ENCODE measurements at places on chromosomes 4 and X. TPM values are rescaled to one million over a fixed set of nuclear protein-coding genes. Genes with fewer than 3 reads are reported as not detected.

CXCL5 gene
- not detected for total RNA-seq

TMEM154 gene
- under 0.01 TPM for total RNA-seq

PASD1 gene
- not detected for total RNA-seq

DNA sequence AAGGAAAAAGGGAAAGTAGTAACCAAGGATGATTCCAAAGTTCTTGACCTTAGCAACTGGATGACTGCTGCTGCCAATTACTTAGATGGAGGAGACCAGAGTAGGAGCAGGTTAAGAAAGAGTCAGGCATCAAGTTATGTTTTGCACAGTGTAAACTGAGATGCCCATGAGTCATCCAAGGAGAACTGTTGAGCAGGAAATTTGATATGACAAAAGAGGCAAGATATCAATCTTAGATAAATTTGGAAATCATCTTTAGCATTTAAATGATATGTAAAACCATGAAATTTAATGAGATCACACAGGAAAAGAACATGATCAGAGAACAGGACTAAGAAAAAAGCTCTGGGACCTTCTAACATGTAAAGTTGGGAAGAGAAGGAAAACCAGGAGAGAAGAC lies 361.3 kb downstream of the OPHN1 start:
- no peak for DNase-seq
- H3K27ac ChIP-seq: no peak overlapping the region
- H3K36me3 ChIP-seq: peaks cover 24% of the 10 kb centered on the region
- no peaks in the 10 kb centered on the region for H3K27me3 ChIP-seq
- H3K4me1 ChIP-seq: no peaks in the 10 kb centered on the region
- H3K4me3 ChIP-seq: no peak overlapping the region

GRCh38 chr4:7557456-7557855 lies 122.7 kb upstream of the PSAPL1 start:
- no peak for DNase-seq
- no peak overlapping the region for H3K4me3 ChIP-seq
- peaks cover 3% of the 10 kb centered on the region for H3K27me3 ChIP-seq
- H3K27ac ChIP-seq: no peak overlapping the region

GRCh38 chr4:85152480-85152879 lies 186.0 kb upstream of the WDFY3 start:
- no peak overlapping the region for H3K4me3 ChIP-seq
- DNase-seq: no peak
- no peaks in the 10 kb centered on the region for H3K36me3 ChIP-seq
- H3K27ac ChIP-seq: no peak overlapping the region

GRCh38 chr4:12875640-12876243 lies 608.4 kb downstream of the RAB28 start:
- no peaks in the 10 kb centered on the region for H3K4me1 ChIP-seq
- H3K36me3 ChIP-seq: no peaks in the 10 kb centered on the region
- no peak overlapping the region for H3K27ac ChIP-seq
- H3K4me3 ChIP-seq: no peak overlapping the region
- H3K27me3 ChIP-seq: no peaks in the 10 kb centered on the region

DNA sequence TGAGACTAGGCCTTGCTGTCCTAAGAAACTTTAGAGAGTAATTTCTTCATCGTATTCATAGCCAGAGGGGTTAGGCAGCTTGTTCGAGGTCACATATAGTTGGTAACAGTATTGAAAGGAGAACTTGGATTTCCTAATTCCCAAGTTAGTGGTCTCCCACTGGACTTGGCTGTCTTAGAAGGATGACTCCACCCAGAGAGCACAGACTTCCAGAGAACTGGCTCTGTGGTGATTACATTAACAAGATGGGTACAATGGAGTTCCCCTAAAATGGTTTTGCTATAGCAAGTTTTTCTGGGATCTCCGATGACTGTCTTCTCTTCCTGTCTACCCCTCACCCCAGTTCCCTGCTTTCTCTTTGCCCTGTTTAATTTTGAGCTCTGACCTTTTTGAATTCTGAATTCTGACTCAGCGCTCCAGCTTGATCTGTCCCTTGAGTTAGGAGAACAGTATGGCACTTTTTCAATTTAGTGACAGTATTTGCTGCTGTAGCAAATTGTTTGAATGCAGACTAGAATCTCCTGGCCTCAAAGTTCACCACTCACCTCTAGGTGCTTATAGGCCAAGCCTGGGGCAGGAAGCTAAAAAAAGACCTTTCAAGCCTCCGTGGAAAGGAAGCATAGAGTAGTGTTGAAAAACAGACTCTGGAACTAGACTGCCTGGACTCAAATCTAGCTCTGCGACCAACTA lies 6.9 kb downstream of the MSN start:
- H3K4me3 ChIP-seq: no peak overlapping the region
- no peaks in the 10 kb centered on the region for H3K27me3 ChIP-seq
- DNase-seq: no peak
- H3K4me1 ChIP-seq: peaks cover 14% of the 10 kb centered on the region
- peak overlapping the region; percentile 77 for H3K27ac ChIP-seq

GRCh38 chr4:3756343-3757059 lies 9.7 kb upstream of the ADRA2C start:
- H3K4me1 ChIP-seq: no peaks in the 10 kb centered on the region
- no peak overlapping the region for H3K27ac ChIP-seq
- no peak overlapping the region for H3K4me3 ChIP-seq
- H3K36me3 ChIP-seq: no peaks in the 10 kb centered on the region

GRCh38 chr4:129788486-129788885 lies 692.5 kb downstream of the C4orf33 start:
- H3K27ac ChIP-seq: no peak overlapping the region
- no peak for DNase-seq
- H3K27me3 ChIP-seq: no peaks in the 10 kb centered on the region
- H3K4me3 ChIP-seq: no peak overlapping the region
- H3K4me1 ChIP-seq: no peaks in the 10 kb centered on the region

DNA sequence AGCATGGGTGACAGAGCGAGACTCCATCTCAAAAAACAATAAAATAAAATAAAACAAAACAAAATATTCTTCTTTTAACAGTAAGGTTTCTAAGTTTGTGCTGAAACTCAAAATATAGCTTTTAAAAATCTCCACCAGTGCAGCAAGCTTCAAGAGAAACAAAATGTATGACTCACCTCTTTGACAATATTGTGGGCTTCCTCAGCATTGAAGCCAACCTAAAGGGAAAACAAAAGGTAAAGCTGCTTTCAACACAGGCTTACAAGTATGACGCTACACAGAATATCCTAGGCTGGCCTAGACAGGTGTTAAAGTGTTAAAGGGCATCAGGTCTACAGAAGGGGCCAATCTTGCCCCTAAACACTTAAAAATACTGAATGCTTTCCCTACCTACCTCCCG lies 1.2 kb downstream of the DYNLT3 start:
- H3K4me3 ChIP-seq: peak overlapping the region; percentile 60
- no peak overlapping the region for H3K27ac ChIP-seq
- DNase-seq: peak; percentile 9

- no peaks in the 10 kb centered on the region for H3K36me3 ChIP-seq
- H3K27me3 ChIP-seq: no peaks in the 10 kb centered on the region
- H3K4me1 ChIP-seq: no peaks in the 10 kb centered on the region
- no peak overlapping the region for H3K27ac ChIP-seq
- H3K4me3 ChIP-seq: no peak overlapping the region
- DNase-seq: no peak
Measured at GRCh38 chr4:21757248-21757647, 191.3 kb downstream of the KCNIP4 start.

DNA sequence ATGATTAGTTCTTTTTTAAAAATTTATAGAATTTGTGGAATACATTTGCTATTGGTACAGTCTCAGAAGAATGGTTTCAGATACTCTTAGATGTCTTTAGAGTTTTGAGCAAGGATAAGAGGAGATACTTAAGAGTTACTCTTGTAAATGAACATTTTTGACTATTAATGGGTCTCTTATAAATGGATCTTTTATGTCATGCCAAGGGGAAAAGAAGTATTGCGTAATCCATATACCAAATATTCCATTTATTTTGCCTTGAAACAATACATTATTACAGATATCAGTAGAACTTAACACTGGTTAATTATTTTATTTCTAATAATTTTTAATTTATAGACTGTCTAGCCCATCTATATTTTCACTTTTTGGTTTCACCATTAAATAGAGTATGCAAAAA lies 17.2 kb upstream of the DCAF4L1 start:
- no peak overlapping the region for H3K4me3 ChIP-seq
- H3K36me3 ChIP-seq: no peaks in the 10 kb centered on the region
- no peak for DNase-seq
- no peaks in the 10 kb centered on the region for H3K4me1 ChIP-seq
- H3K27me3 ChIP-seq: no peaks in the 10 kb centered on the region
- H3K27ac ChIP-seq: no peak overlapping the region
